Lower lobe of right lung (tissue), 2 donors: ENCODE measurements at places on chromosomes 7 and 10. TPM values are rescaled to one million over a fixed set of nuclear protein-coding genes. Genes with fewer than 3 reads are reported as not detected.

- H3K36me3 ChIP-seq = no peaks in the 10 kb centered on the region
- H3K4me1 ChIP-seq = peaks cover 76% of the 10 kb centered on the region
- DNase-seq = no peak
- peak overlapping the region; percentile 60 for H3K27ac ChIP-seq
- no peak overlapping the region for H3K4me3 ChIP-seq
Observed at GRCh38 chr7:99129536-99129935, 14.4 kb downstream of the SMURF1 start.

DNA sequence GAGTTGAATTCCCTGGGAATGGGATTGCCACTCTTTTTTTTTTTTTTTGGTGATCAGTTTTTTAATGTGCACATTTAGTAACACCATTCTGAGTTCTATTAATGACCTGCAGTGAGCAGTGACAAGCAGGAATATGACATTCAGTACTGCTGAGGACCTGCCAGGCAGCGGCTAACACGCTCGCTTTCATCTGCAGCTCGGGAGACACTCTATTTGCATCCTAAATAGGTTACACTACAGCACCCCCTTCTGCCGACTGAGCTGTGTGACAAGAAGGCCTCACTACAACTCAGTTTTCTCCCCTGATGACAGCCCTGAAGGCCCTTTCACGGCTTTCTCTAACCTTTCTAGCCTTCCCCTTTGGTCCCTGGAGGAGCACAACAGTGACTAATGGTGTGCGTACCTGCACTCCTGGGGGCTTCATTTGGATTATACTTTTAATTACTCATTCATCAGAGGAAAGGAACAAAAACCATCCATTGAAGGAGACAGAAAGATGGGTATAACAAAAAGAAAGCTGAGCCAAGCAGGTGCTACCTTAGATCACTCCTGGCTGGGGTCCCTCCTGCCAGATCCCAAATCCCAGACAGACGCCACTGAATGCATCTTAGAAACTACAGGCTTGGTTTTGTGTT is 872.4 kb downstream of the LRMDA start:
- peak; percentile 77 for DNase-seq
- no peak overlapping the region for H3K27ac ChIP-seq
- no peaks in the 10 kb centered on the region for H3K36me3 ChIP-seq
- no peak overlapping the region for H3K4me3 ChIP-seq

DNA sequence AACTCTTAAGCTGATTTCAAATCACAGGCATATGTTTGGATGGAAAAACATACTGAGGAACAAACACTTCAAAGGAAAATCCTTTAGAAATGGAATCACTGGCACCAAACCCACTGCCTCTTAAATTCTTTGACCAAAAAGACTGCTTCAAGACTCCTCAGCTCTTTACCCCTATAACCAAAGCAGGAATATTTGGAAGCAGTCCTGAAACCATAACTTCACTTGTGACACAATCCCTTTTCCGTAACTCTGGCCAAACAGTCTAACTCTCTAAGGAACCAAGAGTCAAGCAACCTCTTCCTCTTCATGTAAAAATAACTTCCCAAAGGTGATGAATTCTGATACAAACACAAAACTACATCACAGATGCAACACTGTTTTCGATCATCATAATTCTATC is 104.3 kb downstream of the MTERF1 start:
- H3K4me1 ChIP-seq = no peaks in the 10 kb centered on the region
- H3K4me3 ChIP-seq = no peak overlapping the region
- no peak overlapping the region for H3K27ac ChIP-seq
- no peaks in the 10 kb centered on the region for H3K27me3 ChIP-seq
- H3K36me3 ChIP-seq = no peaks in the 10 kb centered on the region

GRCh38 chr10:118986815-118987790 is 42.4 kb upstream of the NANOS1 start:
- DNase-seq = no peak
- no peaks in the 10 kb centered on the region for H3K4me1 ChIP-seq
- no peak overlapping the region for H3K27ac ChIP-seq
- no peak overlapping the region for H3K4me3 ChIP-seq
- H3K27me3 ChIP-seq = no peaks in the 10 kb centered on the region
- no peaks in the 10 kb centered on the region for H3K36me3 ChIP-seq

MIOS gene
- total RNA-seq = 28.8 TPM

LDB3 gene
- total RNA-seq = 2.2 TPM

HECW1 gene
- total RNA-seq = 0.06 TPM

GRCh38 chr10:3978761-3979160 is 193.8 kb upstream of the KLF6 start:
- H3K27ac ChIP-seq = no peak overlapping the region
- no peaks in the 10 kb centered on the region for H3K4me1 ChIP-seq
- no peak overlapping the region for H3K4me3 ChIP-seq
- no peaks in the 10 kb centered on the region for H3K27me3 ChIP-seq
- H3K36me3 ChIP-seq = no peaks in the 10 kb centered on the region
- DNase-seq = no peak

DNA sequence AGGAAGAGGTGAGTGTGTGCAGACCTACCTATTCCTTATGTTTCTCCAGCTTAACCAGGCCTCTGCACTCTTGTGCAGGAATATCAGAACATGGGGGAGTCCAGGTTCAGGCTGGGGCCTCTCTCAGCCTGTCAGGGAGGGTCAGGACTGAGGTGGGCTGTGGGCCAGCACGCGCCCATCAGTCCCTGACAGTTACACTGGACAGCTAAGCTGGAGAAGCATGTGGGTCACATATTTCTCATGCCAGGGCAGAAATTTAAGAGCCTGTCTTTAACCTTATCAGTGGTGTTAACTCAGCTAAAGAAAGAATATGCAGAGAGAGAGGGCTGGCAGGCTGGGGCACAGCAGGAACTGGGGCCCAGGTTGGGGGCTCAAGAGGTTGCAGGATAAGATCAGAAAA is 8.7 kb upstream of the POLD2 start:
- H3K36me3 ChIP-seq = no peaks in the 10 kb centered on the region
- H3K4me1 ChIP-seq = no peaks in the 10 kb centered on the region
- no peak overlapping the region for H3K4me3 ChIP-seq
- no peak for DNase-seq

DNA sequence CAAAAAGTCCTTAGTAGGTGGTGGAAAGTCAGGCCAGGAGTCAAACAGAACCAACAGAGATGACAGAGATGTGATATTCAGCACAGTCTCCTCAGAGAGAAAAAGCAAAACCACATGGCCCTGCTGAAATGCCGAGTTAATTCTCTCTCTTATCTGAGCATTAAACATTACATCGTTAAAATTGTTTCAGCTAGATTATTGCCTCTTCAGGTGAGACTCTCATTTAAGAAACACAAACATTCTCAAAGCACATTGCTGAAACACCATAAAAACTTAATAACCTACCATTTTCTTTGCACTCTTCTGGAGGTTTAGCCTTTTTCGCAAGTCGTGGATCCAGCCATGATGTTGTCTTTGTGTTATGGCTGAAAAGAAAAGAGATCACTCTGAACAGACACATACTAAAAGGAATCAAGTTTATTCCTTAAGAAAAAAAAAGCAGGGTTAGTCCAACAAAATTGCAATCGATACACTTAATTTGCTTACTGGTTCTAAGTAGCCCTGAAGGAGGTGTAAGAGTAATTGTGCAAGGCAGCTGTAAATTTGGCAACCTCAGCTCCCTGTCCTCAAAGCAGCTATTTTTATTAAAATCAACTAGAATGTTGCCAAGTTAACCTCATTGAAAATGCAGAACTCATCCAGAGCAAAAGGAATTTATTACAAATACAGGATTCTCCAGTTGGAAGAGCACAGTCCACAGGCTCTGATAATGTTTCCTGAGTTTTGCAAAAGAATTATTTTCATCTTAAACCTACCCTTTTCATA is 691.1 kb downstream of the PHTF2 start:
- H3K27me3 ChIP-seq = no peaks in the 10 kb centered on the region
- H3K4me1 ChIP-seq = no peaks in the 10 kb centered on the region
- DNase-seq = no peak
- H3K4me3 ChIP-seq = peak overlapping the region; percentile 20
- no peak overlapping the region for H3K27ac ChIP-seq

- no peaks in the 10 kb centered on the region for H3K27me3 ChIP-seq
- no peak overlapping the region for H3K27ac ChIP-seq
- no peak for DNase-seq
- H3K36me3 ChIP-seq = no peaks in the 10 kb centered on the region
- no peaks in the 10 kb centered on the region for H3K4me1 ChIP-seq
- H3K4me3 ChIP-seq = no peak overlapping the region
Observed at GRCh38 chr7:29599026-29599425, 35.4 kb downstream of the PRR15 start.

GRCh38 chr7:93092757-93093370 is 24.9 kb downstream of the SAMD9 start:
- H3K27ac ChIP-seq = no peak overlapping the region
- H3K4me1 ChIP-seq = no peaks in the 10 kb centered on the region
- no peaks in the 10 kb centered on the region for H3K27me3 ChIP-seq
- no peak overlapping the region for H3K4me3 ChIP-seq
- H3K36me3 ChIP-seq = no peaks in the 10 kb centered on the region
- no peak for DNase-seq

GRCh38 chr10:87720665-87721064 is 61.0 kb downstream of the PAPSS2 start:
- H3K4me3 ChIP-seq = no peak overlapping the region
- H3K27me3 ChIP-seq = no peaks in the 10 kb centered on the region
- DNase-seq = no peak
- H3K27ac ChIP-seq = peak overlapping the region; percentile 43
